Muscle of leg (tissue), 16 donors: ENCODE measurements at places on chromosomes 1 and 21. TPM values are rescaled to one million over a fixed set of nuclear protein-coding genes. Genes with fewer than 3 reads are reported as not detected.

The COL9A2 gene
- total RNA-seq: 2.6 TPM

The ZSWIM5 gene
- 0.35 TPM for total RNA-seq

The PTPN14 gene
- total RNA-seq: 14.6 TPM

The PCP4L1 gene
- 0.04 TPM for total RNA-seq

The CFHR1 gene
- total RNA-seq: 0.53 TPM

The DIPK1A gene
- total RNA-seq: 5.9 TPM

The FCER1G gene
- 6.9 TPM for total RNA-seq

The C1orf232 gene
- total RNA-seq: not detected

The NBPF1 gene
- total RNA-seq: 104 TPM

The OLIG2 gene
- total RNA-seq: 0.04 TPM

The DENND2D gene
- total RNA-seq: 2.5 TPM

The MAN1C1 gene
- total RNA-seq: 5.2 TPM

The MYBPH gene
- 109 TPM for total RNA-seq

The IRF6 gene
- 0.49 TPM for total RNA-seq

The TRIM46 gene
- 0.22 TPM for total RNA-seq

The CHIA gene
- not detected for total RNA-seq

The INTS11 gene
- total RNA-seq: 55.9 TPM

The S100B gene
- total RNA-seq: 20.0 TPM

The CLCA1 gene
- total RNA-seq: not detected

The SERPINC1 gene
- 0.13 TPM for total RNA-seq

The INSRR gene
- 0.18 TPM for total RNA-seq

The FAM163A gene
- 0.31 TPM for total RNA-seq

The SLC5A3 gene
- 9.4 TPM for total RNA-seq

The ADAM30 gene
- not detected for total RNA-seq

The ROR1 gene
- total RNA-seq: 10.5 TPM

The RGS18 gene
- 1.1 TPM for total RNA-seq

The SNX7 gene
- total RNA-seq: 36.4 TPM

The COL11A1 gene
- total RNA-seq: 265 TPM

The ATP6V1G3 gene
- total RNA-seq: not detected

The OMA1 gene
- total RNA-seq: 28.6 TPM

The NOS1AP gene
- total RNA-seq: 0.40 TPM

The SPRR2F gene
- not detected for total RNA-seq

The LDLRAD1 gene
- total RNA-seq: not detected

The ACTA1 gene
- 2,334 TPM for total RNA-seq

The VANGL2 gene
- total RNA-seq: 2.3 TPM

The RAB13 gene
- 21.5 TPM for total RNA-seq

The TAF1A gene
- total RNA-seq: 10.3 TPM

The FOXD3 gene
- 6.4 TPM for total RNA-seq

The TIE1 gene
- 32.7 TPM for total RNA-seq

The FAM131C gene
- total RNA-seq: 0.09 TPM

The SLC44A3 gene
- 2.8 TPM for total RNA-seq

The NR5A2 gene
- total RNA-seq: 3.7 TPM
